Lung (tissue), 17 donors: ENCODE measurements at places on chromosomes 16 and 17.
A peak's percentile ranks its signal among the peaks of the same experiment; 100 is the strongest.

- no peak for DNase-seq
These were observed 40.1 kb downstream of the SKAP1 start for GRCh38 chr17:48389903-48390302.

GRCh38 chr17:797236-797840 lies 15.2 kb downstream of the MRM3 start:
- no peak for DNase-seq

DNA sequence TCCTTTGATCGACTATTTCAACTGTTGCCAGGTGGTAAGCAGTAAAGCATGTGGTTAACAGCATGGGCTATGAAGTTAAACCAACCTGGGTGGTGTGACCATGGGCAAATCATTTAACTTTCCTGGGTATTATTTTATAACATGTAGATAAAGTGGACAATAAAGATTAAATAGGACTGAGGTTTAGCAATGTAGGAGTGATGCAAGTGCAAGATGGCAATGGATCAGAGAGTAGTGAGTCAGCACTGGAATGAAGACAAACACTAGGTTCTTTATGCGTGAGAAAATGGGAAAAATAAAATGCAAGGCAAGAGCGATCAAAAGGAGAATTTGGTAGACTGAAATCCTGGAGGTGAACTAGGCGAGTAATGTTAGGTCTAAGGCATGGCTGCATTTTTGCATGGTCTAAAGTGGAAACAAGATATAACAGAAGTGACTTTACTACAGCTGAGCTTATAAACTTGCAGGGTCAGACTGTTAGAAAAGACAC lies 222.4 kb upstream of the AXIN2 start:
- DNase-seq = no peak

- peak; percentile 93 for DNase-seq
These were observed 30.7 kb downstream of the CDRT4 start for GRCh38 chr17:15436473-15437302.

GRCh38 chr16:59193637-59194036 lies 459.5 kb upstream of the GOT2 start:
- no peak for DNase-seq

DNA sequence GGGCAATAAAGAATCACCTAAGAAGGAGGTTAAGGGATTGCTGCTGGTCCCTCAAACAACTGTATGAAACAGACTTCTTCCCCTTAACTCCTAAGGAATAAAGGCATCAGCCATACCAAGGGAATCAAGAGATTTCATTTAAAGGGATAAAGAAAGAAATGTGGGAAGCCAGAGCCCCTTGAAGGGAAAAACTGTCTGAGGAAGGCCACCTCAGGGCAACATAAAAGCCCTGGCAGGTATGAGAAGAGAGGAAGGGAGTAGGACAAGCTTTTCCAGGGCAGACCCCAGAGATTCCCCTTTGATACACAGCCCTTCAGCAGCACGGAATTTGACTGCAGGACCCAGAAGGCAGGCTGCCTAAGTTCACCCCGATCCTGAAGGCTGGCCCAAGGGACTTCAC lies 43.5 kb downstream of the COG7 start:
- DNase-seq = no peak
